ENCODE measurements at places on chromosomes 13 and 19.

DNA sequence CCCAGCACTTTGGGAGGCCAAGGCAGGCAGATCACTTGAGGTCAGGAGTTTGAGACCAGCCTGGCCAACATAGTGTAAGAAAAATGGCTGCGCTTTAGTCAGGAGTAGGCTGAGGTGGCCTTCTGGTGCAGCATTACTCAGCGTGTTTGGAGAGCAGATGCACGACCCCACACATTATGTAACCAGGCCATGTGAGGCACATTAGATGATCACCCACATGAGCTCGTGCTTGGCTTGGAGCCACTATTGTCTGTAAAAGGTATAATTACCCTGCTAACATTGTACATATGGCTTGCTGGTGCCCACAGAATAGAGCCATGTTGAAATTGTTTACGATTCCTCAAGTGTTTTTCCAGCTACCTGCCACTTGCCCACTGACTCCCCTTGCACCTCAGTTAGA is 24.0 kb upstream of the SCEL start:
- DNase-seq, result no peak

- DNase-seq, result no peak
These were observed 1.6 kb downstream of the OXGR1 start for GRCh38 chr13:96992633-96993032.

GRCh38 chr19:21824679-21825078 is 11.3 kb downstream of the ZNF43 start:
- no peak for DNase-seq

GRCh38 chr19:2423071-2423914 is 4.1 kb downstream of the TIMM13 start:
- DNase-seq, result no peak

- DNase-seq, result peak; percentile 58
These were observed 92.8 kb upstream of the FARP1 start for GRCh38 chr13:98050041-98050466.

GRCh38 chr19:34731019-34731829 is 2.8 kb upstream of the ZNF181 start:
- no peak for DNase-seq

DNA sequence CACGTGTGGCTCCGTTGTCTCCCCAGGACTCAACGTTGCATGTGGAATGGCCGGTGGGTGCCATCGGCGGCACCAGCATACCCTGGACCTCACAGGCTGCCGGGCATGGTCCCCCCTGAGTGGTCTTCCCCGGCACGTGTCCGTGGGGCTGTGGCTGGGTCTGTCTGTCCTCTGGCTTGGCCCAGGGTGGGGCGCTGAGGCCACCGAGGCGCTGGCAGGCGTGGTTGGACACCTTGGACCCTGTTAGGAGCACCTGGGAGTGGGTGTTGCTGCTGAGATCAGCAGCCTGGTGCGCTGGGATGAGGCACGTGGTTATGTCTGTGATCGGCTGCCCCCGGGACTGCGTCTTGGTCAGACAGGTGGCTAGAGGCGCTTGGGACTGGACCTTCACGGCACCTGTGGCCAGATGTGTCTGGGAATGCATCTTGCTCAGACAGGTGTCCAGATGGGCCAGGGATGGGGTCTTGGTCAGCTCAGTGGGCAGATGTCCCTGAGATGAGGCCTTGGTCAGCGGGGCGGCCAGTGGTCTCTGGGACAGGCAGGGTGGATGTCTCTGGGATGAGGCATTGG is 9.2 kb downstream of the IQCN start:
- DNase-seq, result no peak

DNA sequence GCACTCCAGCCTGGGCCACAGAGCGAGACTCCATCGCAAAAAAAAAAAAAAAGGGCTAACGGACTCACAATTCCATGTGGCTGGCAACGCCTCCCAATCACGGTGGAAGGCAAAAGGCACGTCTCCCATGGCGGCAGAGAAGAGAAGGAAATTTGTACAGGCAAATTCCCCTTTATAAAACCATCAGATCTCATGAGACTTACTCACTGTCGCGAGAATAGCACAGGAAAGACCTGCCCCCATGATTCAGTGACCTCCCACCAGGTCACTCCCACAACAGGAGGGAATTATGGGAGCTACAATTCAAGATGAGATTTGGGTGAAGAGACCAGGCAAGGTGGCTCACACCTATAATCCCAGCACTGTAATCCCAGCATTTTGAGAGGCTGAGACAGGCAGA is 18.7 kb upstream of the NMRK2 start:
- DNase-seq, result no peak

DNA sequence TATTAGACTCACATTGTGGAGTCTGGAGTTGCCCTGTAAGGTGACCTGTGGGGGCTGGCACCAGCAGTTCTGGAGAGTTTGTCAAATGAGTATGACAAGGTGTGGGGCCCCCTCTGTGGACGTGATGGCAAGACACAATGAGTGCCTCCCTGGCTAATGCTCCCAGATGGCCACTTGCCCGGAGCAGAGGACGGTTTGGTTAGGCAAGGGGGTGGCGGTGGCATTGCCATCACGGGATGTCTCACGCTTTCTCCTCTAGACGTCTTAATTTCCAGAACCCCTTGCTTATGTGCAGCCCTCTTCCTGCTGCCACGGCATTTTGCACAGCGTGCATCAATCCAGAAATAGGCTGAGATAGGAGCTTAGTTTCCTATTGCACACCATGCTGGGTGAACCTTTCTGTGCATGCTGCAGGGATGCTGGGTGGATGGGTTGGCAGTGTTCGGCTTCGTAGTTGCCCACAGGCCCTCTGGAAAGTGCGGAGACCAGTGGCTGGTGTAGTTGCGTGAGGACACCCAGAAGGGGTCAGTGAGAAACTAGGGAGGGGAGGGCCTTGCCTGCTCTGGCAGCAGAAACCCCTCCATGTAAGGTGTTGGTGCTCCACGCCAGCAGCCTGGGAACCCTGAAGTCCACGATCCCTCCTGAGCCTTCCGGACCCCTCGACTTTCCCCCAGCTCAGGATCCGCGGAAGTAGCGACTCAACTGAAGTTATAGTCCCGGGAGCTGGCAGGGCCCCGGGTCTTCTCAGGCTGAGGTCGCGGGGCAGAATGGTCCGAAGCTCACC is 18.1 kb upstream of the LRP3 start:
- peak; percentile 41 for DNase-seq

DNA sequence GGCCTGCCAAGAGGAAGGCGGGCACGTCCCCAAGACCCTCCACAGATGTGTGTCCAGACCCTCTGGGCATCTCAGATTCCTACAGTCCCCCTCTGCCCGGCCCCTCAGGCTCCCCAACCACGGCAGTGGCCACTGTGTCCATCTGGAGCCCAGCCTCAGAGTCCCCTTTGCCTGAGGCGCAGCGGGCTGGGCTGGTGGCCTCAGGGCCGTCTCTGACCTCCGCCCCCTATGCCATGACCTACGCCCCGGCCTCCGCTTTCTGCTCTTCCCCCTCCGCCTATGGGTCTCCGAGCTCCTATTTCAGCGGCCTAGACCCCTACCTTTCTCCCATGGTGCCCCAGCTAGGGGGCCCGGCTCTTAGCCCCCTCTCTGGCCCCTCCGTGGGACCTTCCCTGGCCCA is 17.7 kb downstream of the CRX start:
- no peak for DNase-seq

- DNase-seq, result peak; percentile 77
These were observed 59.8 kb upstream of the MEDAG start for GRCh38 chr13:30846311-30846710.

DNA sequence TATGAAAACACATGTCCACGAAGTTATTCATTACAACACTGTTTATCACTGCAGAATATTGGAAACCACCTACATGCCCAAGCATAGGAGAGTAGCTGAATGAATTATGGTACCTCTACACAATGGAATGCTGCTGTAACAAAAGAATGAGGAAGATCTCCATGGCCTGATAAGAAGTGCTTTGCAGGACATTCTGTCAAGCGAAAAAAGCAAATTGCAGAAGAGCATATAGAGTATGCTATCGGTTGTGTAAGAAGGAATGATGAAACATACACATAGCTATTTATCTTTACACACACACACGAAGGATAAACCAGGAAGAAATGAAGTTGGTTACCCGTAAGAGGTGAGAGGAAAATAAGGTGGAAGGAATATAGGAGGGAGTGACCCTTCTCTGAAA is 37.5 kb upstream of the CEACAM20 start:
- no peak for DNase-seq

- DNase-seq, result no peak
These were observed 23.3 kb upstream of the POSTN start for GRCh38 chr13:37621811-37622361.

GRCh38 chr13:20721454-20722357 is 18.2 kb downstream of the IL17D start:
- peak; percentile 50 for DNase-seq

- DNase-seq, result no peak
These were observed 50.0 kb downstream of the MZT1 start for GRCh38 chr13:72677431-72677830.

DNA sequence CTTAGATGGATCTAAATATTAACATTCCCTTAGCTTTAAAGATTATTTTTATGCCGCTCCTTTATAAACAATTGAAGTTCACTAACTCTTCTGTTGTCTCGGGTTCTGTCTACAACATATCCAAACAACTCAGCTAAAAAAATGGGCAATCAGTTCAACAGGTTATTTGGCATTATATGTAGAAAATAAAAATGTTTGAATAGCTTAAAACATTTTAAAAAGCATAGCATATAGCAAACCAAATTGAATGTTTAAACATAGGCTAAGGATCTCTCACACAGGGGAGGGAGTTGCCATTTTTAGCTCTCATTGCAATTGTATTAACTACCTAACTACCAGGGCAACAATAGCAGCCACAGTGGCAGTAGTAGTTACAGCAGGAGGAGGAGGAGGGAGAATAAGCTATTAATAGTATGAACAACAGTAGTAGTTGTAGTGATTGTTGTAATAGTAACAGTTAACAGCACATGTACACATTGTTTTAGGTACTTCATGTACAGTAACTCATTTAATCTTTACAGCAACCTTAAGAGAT is 404.2 kb downstream of the KCNRG start:
- DNase-seq, result no peak

DNA sequence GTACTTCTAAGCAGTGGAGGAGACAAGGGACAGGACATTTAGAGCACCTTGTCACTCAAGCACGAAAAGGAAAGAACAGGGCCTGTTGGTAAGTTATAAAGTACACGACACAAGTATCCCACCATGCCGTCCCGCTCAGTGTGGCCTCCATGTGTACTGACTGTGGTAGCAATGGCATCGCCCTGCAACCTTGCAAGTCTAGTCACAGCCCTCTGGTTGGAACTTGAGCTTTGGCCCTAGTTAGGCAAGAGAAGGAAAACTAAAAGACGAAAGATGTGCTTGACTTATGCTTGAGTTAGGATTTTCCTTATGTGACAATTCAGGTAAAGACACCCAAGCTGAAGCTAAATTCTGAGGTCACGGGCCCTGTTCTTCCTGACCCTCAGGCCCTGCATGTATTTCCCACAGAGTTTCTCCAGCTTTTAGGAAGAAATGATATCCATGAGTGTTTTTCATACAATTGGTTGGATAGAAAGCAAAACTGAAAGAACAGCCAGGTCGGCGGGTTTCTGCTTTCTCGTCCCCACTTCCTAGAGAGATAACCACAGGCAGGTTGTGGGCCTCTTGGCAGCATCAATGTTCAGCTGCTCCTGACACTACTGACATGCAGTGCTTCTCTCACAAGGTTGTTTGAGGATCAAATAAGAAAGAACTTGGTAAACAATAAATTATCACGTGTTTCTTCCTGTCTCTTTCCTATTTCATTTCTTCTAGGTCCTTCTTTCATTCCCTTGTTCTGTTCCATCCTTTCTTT is 216.2 kb downstream of the IRS2 start:
- DNase-seq, result no peak

GRCh38 chr19:35045667-35046300 is 4.3 kb downstream of the HPN start:
- DNase-seq, result peak; percentile 40

GRCh38 chr13:42258747-42259146 is 13.2 kb upstream of the AKAP11 start:
- DNase-seq, result no peak

GRCh38 chr19:46985542-46986415 is 33.9 kb upstream of the NPAS1 start:
- no peak for DNase-seq

DNA sequence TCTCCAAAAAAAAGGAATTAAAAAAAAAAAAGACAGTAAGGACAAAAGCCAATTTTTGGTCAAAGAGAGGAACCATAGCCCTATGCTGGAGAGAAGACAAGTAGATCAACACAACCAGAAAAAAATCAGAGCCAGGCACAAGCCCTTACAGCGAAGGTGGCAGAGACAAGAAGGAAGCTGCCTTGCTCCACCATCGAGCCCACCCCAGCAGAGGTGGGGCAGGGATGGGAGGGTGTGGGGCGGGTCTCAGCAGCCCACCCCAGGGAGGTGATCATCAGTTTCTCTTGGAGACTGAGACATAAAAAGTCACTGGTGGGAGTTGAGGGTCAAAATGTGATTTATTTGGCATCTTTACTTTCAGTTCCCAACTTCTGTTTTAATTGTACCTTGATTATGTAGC is 332.4 kb downstream of the FOXO1 start:
- DNase-seq, result no peak

- no peak for DNase-seq
These were observed 190.1 kb downstream of the KLF5 start for GRCh38 chr13:73248711-73249580.

GRCh38 chr19:39843919-39844793 is 2.0 kb downstream of the FBL start:
- peak; percentile 59 for DNase-seq

DNA sequence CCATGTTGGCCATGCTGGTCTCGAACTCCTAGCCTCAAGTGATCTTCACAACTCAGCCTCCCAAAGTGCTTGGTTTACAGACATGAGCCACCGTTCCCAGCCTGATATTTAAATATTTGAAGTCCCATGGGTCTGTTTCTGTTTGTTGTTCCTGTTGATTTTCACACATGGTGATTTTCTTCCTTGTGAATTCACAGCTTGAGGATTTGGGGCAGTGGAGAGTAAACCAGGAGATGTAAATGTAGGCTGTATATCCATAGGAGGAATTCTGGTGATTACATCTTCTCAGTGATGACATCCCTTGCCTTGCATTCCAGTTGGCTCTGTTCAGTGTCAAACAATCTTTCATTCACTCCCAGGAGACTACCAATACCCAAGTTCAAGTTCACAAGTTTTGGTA is 471.9 kb downstream of the KCTD12 start:
- peak; percentile 13 for DNase-seq

Measured in fibroblast of skin of back (primary cell).